ENCODE measurements at places on chromosomes 2 and 18. TPM values are rescaled to one million over a fixed set of nuclear protein-coding genes. Genes with fewer than 3 reads are reported as not detected.
A peak's percentile ranks its signal among the peaks of the same experiment; 100 is the strongest.

Gene HRH4
- 2.0 TPM for total RNA-seq

Gene C2orf80
- not detected for total RNA-seq

Gene MAPRE2
- total RNA-seq = 33.8 TPM

Gene CCDC150
- total RNA-seq = 1.5 TPM

Gene IL1F10
- total RNA-seq = not detected

Gene ZFP36L2
- 136 TPM for total RNA-seq

Gene TSPYL6
- total RNA-seq = not detected

Gene ANKRD30B
- not detected for total RNA-seq

Gene EEF1B2
- 408 TPM for total RNA-seq

- no peak for DNase-seq
These were observed 56.5 kb downstream of the CIB4 start for GRCh38 chr2:26584656-26585055.

DNA sequence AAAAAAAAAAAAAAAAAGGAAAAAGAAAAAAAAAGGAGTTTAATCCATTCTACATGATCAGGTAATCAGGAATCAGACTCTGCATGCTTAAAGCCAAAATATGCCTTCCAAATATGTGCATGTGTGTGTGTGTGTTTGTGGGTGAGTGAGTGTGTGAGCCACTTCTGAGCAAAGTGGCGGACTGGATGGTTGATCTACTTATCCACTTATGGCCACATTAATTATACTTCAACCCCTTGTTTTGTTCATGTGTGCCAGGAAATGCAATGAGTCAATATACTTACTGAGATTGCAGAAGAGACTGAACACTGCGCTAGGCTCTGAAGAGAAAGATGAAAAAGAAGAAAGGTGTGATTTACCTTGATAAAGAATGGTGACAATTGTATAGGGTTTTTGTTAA lies 586.5 kb upstream of the NXPH2 start:
- DNase-seq = no peak

- DNase-seq = no peak
These were observed 165.0 kb upstream of the NCKAP5 start for GRCh38 chr2:133732982-133733900.

DNA sequence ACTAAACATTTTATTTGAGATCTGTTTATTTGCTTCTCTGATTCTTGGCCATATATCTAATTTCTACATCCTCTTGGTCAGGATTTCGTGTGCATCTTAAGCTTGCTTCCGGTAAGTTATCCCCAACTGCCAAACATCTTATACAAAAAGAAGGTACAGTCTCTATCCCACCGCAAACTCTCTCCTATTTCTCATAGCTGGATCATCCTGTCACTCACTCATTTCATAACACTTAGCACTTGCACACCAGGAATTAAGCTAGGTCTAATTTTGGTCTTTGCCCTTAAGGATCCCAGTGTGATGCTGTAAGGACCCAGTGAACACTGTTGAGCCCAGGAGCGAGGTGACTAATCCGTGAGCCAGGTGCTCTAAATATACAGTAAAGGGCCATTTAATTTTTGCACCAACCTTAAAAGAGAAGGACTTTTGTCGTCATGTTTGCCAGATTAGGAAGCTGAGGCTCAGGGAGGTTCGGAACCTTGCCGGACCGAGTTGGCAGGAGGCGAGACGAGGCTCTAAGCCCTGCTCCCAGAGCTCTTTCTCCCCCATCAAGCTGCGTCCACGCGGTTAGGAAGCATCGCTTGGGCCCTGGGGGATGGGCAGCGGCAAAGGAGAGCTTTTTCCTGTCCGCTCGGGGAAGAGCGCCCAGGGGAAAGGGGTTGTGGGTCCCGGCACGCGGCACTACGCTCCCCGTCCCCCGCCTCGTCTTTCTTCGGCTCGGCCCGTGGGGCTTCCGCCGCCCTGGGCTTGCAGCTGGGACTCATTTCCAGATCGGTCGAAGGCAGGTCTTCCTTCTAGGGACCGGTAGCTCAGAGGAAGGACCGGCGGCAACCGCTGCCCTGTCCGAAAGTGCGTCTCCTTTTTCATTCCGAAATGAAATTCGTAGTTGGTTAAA lies 4.1 kb upstream of the ITPRIPL1 start:
- DNase-seq = peak; percentile 53

DNA sequence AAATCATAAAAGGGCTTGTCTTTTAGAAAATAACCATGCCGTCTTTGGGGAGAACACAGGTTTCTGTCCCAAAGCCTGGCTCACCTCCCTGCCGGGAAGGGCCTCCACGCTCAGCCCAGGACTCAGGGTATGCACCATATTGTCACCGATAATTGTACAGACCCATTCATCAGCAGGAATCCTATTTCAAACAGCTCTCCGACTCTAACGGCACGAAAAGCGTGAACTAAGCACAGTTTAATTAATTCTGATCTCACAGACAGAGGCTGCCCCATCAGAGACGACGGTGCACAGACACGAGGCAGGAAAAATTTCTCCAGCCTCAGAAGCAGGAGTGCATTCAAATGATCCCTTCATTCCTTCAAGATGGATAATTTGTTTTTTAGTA lies 276.2 kb downstream of the MYCN start:
- DNase-seq = no peak

DNA sequence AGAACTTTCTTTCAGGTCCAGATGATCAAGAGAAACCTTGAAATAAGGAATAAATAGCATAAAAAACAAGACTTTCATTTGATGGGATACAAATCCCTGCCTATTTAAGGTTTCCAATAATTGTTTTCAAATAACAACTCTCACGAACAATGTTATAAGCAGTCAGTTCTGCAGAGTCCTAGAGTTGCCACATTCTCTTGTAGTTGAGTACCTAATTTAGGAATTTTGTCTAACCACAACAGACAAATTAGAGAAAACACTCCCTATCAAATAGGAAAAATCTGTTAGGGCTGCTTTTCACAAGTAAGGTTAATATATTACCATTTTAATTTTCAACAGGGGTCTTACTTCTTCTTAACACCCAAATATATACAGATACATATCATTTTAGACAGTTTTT lies 130.1 kb upstream of the CDH20 start:
- DNase-seq = no peak

DNA sequence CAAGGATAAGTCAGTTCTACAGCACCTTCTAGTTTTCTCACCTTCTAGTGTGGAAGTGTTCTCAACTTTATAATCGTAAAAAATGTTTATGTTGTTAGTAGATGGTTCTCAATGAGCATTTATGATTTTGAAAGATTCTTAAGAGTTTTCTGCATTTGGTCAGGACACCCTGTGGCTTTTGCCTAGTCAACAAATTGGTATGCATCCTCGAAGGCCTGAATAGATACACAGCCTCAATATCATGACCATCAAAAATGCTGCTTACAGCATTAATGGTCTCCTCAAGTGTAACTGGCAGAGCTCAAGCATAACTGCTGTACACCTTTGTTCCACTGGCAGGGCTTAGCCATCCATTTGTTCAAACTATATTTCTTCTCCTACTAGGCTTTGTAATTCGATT lies 96.7 kb downstream of the CRACDL start:
- DNase-seq = no peak

- no peak for DNase-seq
These were observed 17.0 kb upstream of the ANKRD44 start for GRCh38 chr2:197327472-197328098.

DNA sequence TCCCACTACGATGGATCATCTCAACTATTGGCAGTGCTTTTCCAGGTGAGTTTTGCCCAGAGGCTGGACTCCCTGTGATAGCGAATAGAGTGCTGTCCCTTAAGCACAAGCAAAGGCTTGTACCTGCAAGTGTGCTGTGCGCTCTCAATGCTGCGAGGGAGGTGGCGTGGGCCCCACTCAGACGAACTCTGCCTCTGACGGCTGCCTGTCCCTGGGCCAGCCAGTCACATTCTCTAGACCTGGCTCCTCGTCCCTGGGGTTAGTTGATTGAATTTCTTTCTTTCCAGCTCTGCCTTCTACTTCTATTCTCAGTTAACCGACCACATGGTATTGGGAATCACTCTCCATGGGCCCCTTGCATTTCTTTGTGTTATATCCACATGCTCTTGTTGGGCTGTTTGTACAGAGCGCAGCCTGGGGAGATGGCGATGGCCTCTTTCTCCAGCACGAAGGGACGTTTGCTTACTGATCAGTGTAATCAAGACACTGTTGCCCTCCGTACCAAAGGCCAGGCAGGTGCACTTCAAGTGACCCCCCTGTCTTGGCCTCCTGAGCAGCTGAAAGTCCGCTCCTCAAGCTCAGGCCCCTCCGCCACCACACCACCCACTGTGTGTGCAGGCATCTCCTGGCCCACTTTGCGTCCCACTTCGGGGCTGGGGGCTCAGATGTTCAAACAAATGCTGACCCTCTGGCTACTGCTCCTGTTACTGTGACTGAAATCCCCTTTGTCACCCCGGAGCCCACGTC lies 151.3 kb downstream of the ZNF236 start:
- DNase-seq = no peak

DNA sequence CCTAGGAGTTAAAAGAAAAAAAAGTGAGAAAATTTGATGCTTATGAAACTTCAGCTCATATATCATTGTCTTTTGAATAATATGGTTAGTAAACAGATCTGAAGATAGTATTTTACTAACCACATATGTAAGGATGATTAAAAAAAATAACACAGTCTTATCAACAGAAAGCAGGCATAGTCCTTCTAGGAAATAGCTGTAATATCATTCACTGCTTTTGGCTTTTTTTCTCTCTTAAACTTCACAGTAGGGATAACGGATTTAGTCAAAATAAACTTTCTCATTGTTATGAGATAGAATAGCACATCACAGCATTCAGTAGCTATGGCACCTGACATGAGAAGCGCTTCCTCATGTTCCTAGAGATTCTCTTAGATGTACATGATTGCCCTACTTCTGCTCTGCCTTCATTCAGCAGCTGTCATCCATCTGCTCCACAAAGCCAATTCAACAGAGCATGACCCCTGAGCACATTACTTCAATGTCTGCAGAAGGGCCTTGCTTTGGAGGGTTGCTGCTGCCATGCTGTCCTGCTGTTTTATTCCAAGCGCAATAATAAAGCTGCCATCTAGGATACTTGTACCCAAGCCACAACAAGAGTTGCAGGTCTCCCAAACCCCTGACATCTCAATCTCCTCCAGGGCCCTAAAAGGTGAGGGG lies 67.0 kb downstream of the TTC21B start:
- DNase-seq = no peak

GRCh38 chr2:9770006-9770307 lies 73.3 kb upstream of the TAF1B start:
- no peak for DNase-seq

- no peak for DNase-seq
These were observed 21.5 kb upstream of the NABP1 start for GRCh38 chr2:191656391-191656790.

GRCh38 chr18:41767960-41768359 lies 187.1 kb upstream of the PIK3C3 start:
- no peak for DNase-seq

GRCh38 chr18:79186649-79187048 lies 117.5 kb downstream of the ATP9B start:
- DNase-seq = no peak

DNA sequence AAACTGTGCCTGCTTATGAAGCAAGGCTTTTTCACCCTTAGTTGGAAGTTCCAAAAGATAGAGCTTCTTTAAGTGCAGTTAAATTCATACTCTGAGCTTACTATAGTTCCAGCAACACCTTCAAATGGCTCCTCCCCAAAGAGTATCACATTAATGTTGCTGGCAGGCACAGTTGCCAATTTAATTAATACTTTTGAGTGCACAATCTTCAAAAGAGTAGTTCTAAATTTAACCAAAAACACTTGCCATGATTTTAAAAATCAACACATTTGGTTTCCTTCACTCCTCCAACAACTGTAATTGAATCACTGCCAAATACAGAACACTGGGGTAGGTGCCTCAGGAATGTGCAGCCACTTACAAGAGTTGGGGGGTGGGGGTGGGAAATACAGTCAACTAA lies 150.6 kb upstream of the UBE2E3 start:
- no peak for DNase-seq

GRCh38 chr2:145186303-145186702 lies 666.4 kb upstream of the ZEB2 start:
- DNase-seq = no peak

GRCh38 chr2:11357428-11357972 lies 13.1 kb upstream of the ROCK2 start:
- DNase-seq = peak; percentile 63

DNA sequence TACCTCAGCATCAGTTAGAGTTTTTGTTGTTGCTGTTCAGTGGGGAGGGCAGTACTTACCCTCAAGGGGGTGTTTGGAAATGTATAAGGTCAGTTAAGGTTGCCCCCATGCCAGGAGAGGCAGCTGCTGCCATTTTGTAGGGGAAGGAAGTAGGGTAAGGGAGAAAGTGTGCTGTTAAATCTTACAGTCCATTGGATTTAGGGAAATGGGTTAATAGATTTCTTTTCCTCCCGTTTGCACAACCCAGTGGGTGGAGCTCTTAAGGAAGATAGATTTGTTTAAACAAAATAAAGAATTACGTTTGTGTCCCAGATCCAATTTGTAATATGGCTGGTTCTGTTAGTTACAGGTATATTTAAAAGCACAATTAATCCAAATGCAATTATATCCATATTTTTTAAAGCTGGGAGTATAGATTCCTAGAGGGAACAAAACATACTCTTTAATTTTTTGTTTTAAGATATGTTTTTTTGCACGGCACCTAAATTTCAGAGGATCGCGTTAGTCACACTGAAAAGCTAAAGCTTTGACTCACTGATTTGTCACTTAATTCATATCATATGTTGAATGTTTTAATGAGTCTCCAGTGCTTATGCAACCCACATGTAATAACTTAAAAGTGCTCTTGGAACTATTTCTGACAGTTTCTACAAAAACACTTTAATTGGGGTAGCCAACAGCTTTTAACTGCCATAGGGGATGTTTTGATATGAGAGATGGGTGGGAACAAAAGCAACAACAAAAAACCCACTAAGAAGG lies 9.0 kb upstream of the CWC22 start:
- no peak for DNase-seq

DNA sequence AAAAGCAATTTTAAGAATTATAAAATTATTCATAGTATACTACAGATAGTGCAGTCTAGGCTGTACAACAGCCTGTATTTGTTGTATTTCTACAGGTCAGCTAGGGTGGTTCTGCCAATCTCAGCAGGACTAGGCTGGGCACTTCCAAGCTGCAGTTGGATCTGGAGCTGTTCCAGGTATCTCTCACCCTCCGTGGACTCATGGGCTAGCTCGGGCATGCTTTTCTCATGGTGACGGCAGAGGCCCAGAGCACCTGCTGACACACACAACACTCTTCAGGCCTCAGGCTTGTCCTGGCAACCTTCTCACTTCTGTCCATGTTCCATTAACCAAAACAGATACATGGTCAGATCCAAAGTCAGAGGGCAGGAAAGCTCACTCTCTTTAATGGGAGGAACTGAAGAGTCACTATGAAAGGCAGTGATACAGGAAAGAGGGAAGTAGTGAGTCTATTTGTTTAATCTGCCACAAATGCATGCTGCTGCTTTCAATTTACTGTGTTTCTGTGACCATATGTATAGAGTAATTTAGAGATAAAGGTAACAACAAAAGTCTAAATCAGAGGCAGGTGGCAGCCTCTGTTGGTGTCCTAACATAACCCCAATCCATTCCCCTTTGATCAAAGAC lies 462.4 kb upstream of the ACVR2A start:
- no peak for DNase-seq

DNA sequence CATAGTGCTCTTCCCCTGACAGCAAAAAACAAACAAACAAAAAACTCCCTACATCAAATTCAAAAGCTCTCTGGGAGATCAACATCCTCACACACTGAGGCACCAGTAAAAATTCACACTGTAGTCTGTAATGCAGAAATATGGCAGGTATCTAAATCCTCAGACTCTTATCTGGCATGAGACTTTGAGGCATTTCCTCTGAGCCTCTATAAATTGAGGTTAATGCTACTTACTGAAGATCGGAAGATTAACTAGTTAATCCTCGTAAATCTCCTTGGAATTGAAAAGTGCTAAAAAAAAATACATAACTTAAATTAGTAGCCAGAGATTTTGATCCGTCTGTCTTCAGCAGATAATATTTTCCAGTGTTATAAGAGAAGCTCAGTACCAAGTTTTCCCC lies 65.0 kb downstream of the AP1S3 start:
- no peak for DNase-seq

All from lower lobe of right lung (tissue), 2 donors.